Activated CD8-positive, alpha-beta T cell treated with anti-CD3 and anti-CD28 coated beads, Interleukin-2, amount 10 ng/mL, durations not matched to agents 7 days and 5 days (primary cell): ENCODE measurements at places on chromosomes 3 and 15. TPM values are rescaled to one million over a fixed set of nuclear protein-coding genes. Genes with fewer than 3 reads are reported as not detected.

- no peak for DNase-seq
Measured at GRCh38 chr3:178284181-178284580, 252.1 kb upstream of the KCNMB2 start.

DUOXA2 gene
- total RNA-seq, result not detected

GRCh38 chr3:143326983-143327778 is 207.6 kb downstream of the CHST2 start:
- no peak for DNase-seq

GRCh38 chr3:72953325-72953956 is 43.2 kb upstream of the PPP4R2 start:
- DNase-seq, result no peak

DNA sequence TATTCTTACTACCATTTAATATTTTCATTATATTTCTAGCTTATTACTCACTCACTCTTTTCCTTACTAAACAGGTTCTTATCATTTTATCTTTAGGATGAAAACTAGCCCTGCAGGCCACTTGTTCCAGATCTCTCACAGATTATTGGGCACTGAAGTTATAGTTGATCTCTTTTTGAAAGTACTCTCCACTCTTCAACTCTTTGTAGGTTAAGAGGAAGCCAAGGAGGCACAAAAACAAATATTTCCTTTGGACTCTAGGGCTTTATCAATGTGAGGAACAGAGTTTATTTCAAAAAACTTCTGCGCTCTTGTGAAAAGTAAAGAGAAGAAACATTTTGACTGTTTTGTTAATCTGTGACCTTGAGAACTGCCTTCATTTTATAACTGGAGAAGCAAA is 96.0 kb upstream of the NPHP3 start:
- DNase-seq, result no peak

- no peak for DNase-seq
Measured at GRCh38 chr15:100493213-100493612, 35.5 kb downstream of the CERS3 start.

DNA sequence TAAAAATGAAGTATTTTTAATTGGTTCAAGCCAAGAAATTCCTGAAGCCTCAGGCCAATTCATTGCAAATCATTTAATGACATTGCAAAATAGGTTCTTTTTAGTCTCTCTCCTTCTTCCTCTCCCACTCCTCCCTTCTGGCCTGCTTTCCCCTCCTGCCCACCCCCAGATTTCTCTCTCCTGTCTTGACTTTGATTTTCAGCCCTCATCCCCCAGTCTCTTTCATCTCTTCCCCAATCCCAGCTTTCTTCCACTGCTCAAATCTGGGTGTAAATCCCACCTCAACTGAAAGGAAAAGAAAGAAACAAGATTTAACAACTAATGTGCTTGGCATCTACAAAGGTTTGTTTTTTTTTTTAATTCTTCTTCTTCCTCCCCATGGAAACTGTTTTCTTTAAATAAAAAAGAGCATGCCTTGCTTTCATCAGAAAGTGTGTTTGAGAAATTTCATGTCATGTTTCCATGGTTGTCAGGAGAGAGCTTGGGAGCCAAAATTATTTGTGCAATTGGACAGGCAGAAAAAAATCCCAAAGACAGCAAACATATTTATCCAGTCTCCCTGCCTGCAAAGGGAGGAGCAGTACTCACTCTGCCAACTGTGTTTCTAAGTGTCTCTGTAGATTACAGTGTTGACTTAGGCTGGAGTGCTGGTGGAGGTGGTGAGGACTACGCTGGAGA is 50.4 kb downstream of the BOC start:
- DNase-seq, result no peak

GRCh38 chr3:59319442-59319841 is 269.6 kb upstream of the CFAP20DC start:
- no peak for DNase-seq

PSTPIP1 gene
- 208 TPM for total RNA-seq

- DNase-seq, result no peak
Measured at GRCh38 chr3:186075489-186075888, 33.4 kb downstream of the ETV5 start.

DCBLD2 gene
- 1.3 TPM for total RNA-seq

GP9 gene
- total RNA-seq, result not detected

DNA sequence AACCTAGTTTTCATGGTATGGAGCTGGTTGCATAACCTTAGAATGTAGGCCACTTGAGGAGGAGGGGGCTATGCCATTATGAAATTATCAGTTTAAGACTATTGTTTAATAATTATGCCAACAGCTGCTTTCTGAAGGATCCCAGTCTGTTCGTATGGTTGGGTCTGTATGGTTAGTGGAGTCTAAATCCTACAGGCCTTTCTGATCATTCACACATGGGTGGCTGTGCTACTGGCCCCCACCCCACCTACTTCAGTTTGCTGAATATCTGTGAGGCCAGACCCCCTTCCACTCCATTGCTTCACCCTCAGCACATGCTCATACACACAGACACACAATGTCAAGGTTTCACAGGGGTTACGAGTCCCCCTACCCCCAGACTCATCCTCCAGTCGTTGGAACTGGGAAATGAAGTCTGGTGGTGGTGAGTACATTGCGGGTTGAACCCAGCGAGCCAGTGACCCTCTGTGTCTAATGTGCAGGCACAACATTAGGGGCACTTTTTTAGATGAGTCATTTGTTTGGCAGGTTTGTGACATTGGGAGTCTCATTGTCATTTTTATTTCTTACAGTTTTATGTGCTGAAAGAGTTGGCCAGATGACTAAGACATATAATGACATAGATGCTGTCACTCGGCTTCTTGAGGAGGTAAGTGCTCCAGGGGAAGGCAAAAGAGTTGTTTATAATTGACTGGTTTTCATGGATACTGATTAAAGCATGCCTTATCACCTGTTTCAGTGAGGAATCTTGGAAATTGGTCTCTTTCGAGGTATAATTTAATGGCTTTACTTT is 85.3 kb downstream of the TRAK1 start:
- no peak for DNase-seq

GRCh38 chr3:42501681-42502428 is 588 bp upstream of the VIPR1 start:
- DNase-seq, result peak; percentile 71
